ENCODE measurements at places on chromosomes 16 and 17.

GRCh38 chr16:51382211-51382610 lies 231.1 kb upstream of the SALL1 start:
- no peak for DNase-seq

DNA sequence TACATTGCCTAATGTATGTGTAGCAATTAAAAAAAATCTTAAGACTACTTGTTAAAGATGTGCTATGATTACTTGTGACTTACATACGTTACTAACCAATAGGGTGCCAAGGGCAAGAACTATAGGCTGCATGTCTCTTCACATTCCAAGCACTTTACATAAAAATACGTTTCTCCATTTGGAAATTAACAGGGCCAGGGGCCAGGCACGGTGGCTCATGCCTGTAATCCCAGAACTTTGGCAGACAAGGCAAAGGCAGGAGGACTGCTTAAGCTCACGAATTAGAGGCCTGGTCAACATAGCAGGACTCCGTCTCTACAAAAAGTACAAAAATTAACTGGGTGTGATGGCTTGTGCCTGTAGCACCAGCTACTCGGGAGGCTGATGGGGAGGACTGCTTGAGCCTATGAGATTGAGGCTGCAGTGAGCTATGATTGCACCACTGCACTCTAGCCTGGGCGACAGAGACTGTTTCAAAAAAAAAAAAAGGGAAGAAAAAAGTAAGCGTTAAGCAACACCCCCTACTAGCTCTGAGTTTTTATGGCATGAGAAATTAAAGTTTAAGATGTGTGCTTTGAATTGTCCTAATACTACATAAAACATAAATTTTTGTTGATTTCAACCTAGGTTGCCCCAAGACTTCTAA lies 12.3 kb downstream of the PSMD12 start:
- no peak for DNase-seq

GRCh38 chr17:36679815-36680467 lies 78.6 kb downstream of the MRM1 start:
- DNase-seq, result no peak

- DNase-seq, result no peak
These were observed 166.1 kb downstream of the PRKCA start for GRCh38 chr17:66468241-66469087.

DNA sequence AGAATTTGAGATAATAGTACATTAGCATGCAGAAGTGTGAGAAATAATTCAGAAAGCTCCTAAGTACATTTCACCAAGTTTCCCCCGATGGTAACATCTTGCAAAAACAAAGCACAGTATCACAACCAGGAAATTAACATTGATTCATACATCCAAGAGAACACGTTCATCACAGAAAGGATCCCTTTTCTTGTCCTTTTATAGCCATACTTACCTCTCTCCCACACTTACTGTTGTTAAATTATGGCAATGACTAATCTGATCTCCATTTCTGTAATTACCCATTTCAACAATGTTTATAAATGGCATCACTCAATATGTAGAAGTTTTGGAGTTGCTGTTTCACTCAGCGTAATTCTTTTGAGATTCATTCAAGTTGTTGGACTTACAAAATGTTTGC lies 1260.0 kb downstream of the CDH8 start:
- DNase-seq, result no peak

DNA sequence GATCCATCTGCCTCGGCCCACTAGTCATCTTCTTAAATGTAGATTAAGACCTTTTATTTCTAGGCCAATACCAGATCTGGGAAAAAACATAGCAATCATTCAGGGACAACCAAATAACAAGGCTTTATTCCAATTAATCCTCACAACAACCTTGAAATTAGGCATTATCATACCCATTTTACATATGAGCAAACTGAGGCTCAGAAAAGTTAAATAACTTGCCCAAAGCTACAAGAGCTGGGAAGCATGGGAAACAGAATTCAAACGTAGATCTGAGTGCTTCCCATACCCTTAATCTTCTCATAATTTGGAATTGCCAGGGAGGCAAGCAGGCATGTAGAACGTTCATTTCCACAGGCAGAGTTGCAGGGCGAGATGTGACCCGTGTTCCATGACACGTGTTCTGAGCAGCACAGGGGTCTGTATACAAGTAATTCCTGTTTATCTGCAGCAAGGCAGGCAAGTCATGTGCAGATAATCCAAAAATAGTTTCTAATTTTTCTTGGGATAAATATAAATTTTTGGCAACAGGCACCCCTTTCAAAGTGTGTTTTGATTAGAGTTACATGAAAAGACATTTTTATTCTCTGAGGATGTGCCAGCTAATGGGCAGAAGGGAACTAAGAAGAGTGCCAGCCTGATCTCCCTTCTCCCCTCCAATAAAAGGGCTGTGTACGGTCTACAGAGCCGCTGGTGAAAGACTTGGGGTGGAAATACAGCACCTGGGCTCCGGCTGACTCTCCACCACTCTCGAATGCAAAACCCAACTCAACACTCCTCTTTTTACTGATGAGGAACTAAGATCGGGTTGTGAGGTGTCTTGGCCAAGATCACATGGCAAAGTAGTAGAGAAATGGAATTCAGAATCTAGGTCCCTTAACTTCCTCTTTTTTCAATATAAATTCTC lies 27.7 kb upstream of the MYOCD start:
- DNase-seq, result no peak

- no peak for DNase-seq
These were observed 34.7 kb upstream of the CES5A start for GRCh38 chr16:55909876-55910275.

- peak; percentile 71 for DNase-seq
These were observed at the start of gene SRCIN1 for GRCh38 chr17:38605841-38606645. TSS of gene SRCIN1 (minus strand) at chr17:38605952. CDS start at chr17:38605705, 247 bp downstream.

DNA sequence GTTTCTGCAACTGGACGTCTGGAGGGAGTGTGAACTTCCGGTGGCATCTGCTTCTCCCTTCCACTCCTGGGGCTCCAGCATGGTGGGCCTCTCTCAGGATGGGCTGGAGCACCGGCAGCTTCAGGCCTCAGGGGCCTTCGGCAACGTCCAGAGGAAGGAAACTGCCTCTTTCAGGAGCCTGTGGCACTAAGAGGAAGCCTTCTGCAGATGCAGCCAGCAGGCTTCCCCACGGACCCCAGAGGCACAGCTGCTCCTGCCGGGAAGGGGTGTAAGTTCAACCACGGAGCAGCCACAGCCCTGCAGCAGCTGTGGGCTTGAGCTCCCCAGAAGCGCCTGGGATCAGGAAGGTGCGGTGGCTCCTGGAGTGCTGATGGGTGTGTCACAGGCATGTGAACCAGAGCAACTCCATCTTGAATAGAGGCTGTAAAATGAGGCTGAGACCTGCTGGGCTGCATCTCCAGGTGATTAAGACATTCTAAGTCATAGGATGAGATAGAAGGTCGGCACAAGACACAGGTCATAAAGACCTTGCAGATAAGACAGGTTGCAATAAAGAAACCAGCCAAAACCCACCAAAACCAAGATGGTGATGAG lies 50.8 kb upstream of the KLHDC4 start:
- no peak for DNase-seq

GRCh38 chr17:34723875-34724274 lies 144.5 kb downstream of the TMEM132E start:
- peak; percentile 52 for DNase-seq

GRCh38 chr16:80023865-80024264 lies 423.3 kb upstream of the MAF start:
- no peak for DNase-seq

DNA sequence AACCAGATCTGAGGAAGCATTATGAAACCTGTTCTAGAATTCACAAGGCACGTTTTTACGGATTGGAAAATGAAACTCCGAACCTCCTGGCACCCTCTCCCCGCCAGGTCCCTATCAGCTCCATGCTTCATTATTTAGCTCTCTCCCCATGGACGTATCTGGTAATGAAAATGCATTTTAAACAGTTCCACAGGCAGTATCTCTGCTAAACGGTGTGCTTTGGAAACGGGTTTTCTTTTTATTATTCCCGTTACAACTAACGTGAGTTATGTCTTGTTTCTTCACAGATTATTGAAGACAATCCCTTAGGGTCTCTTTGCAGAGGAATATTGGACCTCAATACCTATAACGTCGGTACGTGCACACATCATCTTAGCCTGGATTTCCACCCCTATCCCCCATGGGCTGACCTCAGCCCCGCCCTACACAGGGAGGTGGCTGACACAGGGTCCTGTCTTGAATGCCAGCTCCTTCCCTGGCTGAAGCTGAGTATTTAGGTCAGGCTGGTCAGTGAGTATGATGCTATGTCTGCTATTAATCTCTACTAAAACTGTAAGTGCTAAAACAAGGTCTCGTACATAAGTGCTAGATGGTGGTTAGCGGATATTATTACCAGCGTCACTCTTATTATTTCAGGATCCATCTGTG lies 82.9 kb downstream of the SDR42E1 start:
- DNase-seq, result no peak

DNA sequence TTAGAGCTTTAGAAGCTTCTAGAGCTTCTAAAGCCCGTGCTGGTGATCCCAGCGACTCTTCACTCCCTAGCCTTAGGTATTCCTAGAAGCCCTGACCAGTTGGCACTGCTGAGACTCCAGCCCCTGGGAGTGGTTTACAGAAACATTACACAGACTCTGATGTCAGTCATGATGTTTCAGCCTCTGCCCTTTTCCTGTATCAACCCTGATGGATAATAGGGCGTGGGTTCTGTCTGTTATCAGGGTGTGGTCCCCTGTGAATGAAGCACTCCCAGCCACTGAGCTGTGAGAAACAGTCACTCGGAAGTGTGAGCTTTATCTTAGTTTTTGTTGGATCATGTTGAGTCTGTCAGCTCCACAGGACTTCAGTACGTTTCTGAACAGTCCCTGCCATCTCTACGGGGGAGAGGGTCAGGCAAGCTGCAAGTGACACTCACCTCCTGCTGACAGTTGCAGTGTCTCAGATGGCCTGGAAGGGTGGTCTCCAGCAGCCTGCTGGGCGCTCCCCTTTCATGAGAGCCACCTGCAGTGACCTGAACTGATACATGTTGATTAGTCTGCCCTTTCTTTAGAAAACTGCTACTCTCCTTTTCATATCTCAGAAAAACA lies 12.8 kb downstream of the GOSR2 start:
- DNase-seq, result no peak

DNA sequence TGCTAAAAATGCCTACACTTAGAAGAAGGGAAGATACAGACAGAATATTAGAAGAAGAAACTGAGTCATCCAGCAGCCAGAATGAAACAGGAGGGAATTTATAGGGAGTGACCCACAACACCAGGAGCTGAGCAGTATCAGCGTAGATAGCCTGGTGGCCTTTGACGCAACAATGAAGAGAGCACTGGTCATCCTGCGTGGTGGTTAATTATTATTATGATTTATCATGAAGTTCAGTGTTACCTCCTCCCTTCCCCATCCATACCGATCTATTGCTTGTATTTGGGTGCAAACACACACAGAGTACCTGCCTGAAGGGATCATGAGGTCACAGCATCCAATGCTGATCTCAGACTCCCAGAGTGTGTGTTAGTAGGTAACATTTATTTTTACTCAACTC lies 38.5 kb downstream of the ERCC4 start:
- DNase-seq, result no peak

GRCh38 chr16:12703935-12704334 lies 99.8 kb downstream of the CPPED1 start:
- DNase-seq, result no peak

- DNase-seq, result no peak
These were observed 24.0 kb downstream of the RNF213 start for GRCh38 chr17:80284631-80285030.

DNA sequence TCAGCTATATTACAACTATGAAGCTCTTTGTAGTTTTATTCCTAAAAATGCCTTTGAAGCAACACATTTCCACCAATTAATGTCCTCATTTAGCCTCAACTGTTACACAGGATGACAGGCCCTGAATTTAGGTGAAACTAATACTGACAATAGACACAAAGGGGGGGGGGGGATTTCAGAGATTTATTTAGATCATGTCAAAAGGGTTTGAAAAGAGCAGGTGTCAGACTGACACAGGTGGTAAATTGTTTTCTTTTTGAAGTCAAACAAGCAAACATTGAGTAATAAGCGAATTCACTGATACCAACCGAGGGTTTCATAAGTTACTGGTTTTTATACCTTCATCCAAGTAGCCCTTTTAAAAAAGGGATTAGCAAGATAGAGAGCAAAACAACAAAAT lies 40.8 kb downstream of the KANSL1 start:
- DNase-seq, result no peak

DNA sequence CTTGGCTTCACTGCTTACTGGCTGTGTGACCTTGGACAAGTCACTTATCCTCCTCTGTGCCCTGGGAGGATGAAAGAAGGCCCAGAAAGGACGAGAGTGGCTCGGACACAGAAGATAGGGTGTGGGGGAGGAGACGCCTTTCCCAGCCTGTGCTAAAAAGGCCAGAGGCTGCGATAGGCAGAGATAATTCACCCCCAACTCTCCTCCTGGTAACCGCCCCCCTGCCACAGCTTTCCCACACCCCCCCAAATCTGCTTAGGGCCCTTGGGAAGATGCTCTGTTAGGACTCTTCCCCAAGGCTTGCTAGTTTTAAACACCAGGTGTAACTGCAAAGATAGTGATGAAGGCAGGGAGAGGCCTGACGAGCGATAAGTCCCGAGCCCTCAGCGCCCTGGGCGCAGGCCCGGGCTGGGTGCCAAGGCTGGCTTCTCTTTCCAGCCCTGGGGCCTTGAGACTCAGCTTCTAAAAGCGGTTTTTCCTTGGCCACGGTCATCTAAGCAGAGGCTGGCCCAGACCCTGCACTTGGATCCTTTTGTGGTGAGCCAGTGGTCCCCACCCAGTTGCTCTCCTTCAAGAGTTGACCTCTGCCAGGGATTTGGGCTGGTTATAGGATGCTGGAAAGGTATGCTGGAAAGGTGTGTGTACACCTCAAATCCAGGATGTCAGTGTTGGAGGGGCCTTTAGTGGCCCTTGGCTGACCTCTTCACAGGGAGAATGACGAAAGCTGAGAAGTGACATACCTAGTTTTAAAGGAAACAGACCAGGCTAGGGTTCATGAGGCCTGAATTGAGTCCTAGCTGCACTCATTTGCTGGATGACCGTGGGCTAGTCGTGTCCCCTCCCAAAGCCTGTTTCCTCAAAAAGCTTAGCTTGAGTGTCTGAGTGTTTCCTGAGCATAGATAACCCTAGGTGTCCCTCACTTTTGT lies 3.4 kb upstream of the PPP1R9B start:
- DNase-seq, result no peak

GRCh38 chr16:47979164-47979520 lies 176.7 kb downstream of the ABCC12 start:
- no peak for DNase-seq

GRCh38 chr17:7313088-7313889 lies 1.9 kb downstream of the GPS2 start:
- no peak for DNase-seq

- DNase-seq, result no peak
These were observed 41.9 kb downstream of the ZFHX3 start for GRCh38 chr16:73006026-73006425.

GRCh38 chr17:48634493-48635208 lies 8.5 kb upstream of the HOXB9 start:
- DNase-seq, result no peak

All from NCI-H1092 treated with DMSO at 0.1 percent for 48 hours (cell line).